ENCODE measurements at places on chromosomes 7 and 10. TPM values are rescaled to one million over a fixed set of nuclear protein-coding genes. Genes with fewer than 3 reads are reported as not detected.

AGAP9 gene
- 3.7 TPM for total RNA-seq

DNA sequence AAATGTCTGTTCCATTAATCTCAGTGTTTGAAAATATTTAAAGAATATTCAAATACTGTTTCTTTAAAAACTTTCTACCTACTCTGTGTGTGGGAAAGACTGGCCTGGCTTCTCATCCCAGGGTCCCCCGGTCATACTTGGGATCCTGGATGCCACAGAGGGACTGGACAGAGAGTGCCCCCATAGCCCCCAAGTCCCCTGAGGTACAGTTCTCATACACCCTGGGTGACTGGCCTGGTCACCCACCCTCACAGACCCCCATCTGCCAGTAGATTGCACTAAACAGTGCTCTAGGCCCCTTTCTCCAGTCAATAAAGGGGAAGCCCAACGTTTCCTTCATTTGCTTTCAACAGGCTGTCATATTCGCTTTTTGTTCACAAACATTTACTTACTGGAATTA, 3.0 kb downstream of the TMEM273 start:
- no peak for DNase-seq

DNA sequence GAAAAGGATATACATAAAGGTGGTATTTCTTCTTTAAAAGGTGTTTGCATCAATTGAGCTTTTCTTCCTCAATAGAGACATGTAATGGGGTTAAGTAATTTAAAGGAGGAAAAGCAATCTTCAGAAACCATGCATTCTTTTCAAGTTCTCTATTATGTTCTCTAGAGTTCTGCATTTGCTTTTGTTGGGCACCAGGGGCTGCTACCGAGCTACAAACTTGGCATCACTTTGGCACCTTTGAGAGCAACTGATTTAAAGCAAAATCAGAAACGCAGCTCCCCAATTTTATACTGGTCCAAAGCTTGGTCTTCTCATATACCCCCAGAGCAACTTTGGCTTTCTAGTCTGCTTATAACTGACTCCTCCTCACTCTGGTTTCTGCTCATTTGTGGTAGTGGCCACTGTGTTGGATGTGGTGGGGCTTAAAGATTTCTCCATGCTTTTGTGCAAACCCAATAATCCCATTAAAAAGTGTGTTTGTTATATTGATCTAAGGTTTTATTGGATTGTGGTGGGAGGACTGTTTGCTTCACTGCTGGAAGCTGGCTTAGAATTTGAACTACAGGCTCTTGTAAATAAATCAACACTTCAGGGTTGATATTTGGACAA, 712.1 kb downstream of the PHTF2 start:
- DNase-seq: no peak

GRCh38 chr7:14954035-14954434, 51.5 kb upstream of the DGKB start:
- no peak for DNase-seq

STEAP4 gene
- total RNA-seq: 124 TPM

GRCh38 chr10:93773705-93774104, 16.0 kb downstream of the LGI1 start:
- DNase-seq: no peak

DNA sequence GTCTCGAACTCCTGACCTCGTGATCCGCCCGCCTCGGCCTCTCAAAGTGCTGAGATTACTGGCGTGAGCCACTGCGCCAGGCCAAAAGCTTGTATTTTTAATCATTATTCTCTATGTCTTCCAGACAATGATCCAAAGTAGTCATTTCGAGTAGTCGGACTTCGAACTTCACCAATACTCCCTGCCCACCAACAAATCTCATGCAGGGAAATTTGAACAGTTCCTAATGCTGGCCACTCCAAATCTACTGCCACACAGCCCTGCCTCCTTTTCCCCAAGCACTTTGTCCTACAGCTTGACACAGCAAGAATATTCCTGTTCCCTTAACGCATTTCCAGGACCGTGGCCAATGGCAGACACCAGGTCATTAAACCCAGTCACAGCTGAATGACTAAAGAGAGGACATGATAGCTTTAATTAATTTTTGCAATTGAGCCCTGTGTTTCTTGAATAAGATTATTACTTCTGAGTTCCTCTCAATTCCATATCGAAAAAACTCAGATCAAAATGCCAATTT, 142.3 kb upstream of the NRP1 start:
- no peak for DNase-seq

DNA sequence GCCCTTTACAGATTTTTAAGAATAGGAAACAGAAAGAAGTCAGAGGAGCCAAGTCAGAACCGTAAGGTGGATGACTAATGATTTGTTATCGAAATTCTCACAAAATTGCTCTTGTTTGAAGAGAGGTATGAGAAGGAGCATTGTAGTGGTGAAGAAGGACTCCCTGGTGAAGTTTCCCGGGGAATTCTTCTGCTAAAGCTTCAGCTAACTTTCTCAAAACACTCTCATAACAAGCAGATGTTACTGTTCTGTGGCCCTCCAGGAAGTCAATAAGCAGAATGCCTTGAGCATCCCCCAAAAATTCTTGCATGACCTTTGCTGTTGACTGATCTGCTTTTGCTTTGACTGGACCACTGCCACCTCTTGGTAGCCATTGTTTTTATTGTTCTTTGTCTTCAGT, 152.9 kb downstream of the HGF start:
- DNase-seq: no peak

- no peak for DNase-seq
These were observed 128.0 kb downstream of the NRCAM start for GRCh38 chr7:108328174-108328651.

DNA sequence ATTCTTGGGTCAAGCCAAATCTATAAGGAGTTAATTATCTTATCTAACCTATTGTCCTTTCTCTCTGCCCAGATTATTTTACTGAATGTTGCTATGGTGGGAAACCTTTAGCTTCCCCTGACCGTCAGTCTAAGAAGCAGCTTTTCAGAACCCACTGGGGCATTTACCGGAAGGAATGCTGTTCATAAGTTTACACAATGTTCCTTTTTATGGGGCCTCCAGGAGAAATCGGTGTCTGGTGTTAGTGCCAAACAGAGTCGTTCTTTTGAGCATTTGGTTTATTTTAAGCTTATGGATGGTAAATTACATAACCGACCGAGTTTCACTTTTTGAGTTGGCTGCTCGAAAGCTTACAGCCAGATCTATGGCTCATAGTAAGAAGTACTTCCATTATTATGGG, 111.9 kb downstream of the CACNB2 start:
- DNase-seq: no peak

DNA sequence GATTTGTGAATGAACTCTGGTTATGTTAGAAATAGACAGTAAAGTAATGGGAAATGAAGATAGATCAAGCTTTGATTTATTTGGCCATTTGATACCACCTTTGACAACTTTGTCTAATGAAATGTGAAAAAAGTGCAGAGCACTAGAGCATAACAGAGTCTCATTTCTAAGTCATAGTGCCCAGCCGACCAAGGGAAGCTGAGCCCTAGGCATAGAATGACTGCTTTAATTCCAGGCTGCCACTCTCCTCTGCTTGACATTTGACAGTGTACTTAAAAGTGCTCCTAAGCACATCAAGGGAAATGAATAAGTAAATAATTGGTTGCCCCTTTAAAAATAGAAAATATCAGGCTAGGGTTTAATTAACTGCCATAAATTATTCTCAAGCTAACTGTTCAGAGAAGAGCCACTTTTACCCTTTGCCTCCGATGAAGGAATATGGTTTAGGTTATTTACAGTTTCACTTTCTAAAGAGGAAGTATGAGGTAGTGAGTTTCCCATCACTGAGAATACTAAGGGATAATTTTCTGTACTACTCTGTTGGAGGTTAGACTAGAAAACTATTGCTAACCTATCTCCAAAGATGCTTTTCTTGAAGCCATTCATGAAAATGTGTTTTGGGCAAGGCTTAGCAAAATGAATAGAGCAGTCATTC, 591.6 kb downstream of the REEP3 start:
- DNase-seq: no peak

GRCh38 chr7:148657929-148658328, 40.8 kb upstream of the CUL1 start:
- DNase-seq: no peak

- DNase-seq: no peak
These were observed 163.7 kb upstream of the CDC14C start for GRCh38 chr7:48760528-48761265.

CNTNAP2 gene
- total RNA-seq: not detected

TRIM50 gene
- total RNA-seq: not detected

PPP1R17 gene
- total RNA-seq: not detected

- DNase-seq: no peak
These were observed 14.6 kb downstream of the COL26A1 start for GRCh38 chr7:101377189-101377736.

Data from posterior vena cava (tissue), 2 donors.